ENCODE measurements at places on chromosomes 11 and 22. TPM values are rescaled to one million over a fixed set of nuclear protein-coding genes. Genes with fewer than 3 reads are reported as not detected.

CDC45 gene
- total RNA-seq, result 3.3 TPM

MPZL2 gene
- 0.58 TPM for total RNA-seq

CNIH2 gene
- total RNA-seq, result 7.1 TPM

BRSK2 gene
- 0.14 TPM for total RNA-seq

API5 gene
- total RNA-seq, result 80.4 TPM

RPL3 gene
- total RNA-seq, result 1,534 TPM

Measured in natural killer cell (primary cell).